ENCODE measurements at places on chromosomes 6 and 20.
A peak's percentile ranks its signal among the peaks of the same experiment; 100 is the strongest.

GRCh38 chr20:52616629-52617028 lies 355.5 kb upstream of the TSHZ2 start:
- DNase-seq: no peak

- DNase-seq: no peak
Observed at GRCh38 chr6:21188505-21189223, 404.9 kb upstream of the SOX4 start.

DNA sequence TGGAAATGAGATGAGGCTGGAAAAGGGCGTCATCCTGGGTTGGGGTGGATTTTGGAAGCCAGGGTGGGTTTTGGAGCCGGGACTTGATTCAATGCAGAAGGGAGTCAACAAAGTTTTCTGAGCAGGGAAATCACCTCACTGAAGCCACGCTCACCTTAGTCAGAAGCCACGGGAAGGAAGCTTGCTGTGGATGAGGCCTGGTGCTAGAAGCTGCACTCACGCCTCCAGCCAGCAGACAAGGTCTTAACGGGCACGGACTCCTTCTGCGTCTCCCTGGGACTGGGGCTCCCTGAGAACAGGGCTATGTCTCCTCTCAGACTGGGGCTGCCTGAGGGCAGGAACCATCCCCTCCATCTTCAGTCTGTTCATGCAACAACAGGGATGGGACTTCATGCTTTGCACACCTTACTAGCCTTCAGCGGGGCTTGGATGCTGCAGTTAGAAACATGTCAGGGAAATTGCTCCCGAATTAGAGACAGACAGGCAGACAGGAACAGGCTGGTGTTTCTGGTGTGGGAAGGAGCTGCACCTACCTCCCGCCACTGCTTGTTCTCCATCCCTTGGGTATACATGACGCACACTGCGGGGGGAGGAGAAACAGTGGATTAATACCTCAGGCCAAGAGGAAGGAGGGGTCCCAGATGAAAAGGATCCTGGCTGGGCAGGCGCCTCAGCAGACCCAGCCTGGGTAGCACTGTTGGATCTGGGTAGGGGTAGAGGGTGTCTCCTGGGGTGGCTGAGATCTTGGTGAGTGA lies 17.5 kb downstream of the CPNE5 start:
- no peak for DNase-seq

- DNase-seq: peak; percentile 25
Observed at GRCh38 chr6:142167486-142167885, 20.4 kb downstream of the VTA1 start.

- no peak for DNase-seq
Observed at GRCh38 chr6:129875610-129876520, 14.8 kb upstream of the TMEM244 start.

DNA sequence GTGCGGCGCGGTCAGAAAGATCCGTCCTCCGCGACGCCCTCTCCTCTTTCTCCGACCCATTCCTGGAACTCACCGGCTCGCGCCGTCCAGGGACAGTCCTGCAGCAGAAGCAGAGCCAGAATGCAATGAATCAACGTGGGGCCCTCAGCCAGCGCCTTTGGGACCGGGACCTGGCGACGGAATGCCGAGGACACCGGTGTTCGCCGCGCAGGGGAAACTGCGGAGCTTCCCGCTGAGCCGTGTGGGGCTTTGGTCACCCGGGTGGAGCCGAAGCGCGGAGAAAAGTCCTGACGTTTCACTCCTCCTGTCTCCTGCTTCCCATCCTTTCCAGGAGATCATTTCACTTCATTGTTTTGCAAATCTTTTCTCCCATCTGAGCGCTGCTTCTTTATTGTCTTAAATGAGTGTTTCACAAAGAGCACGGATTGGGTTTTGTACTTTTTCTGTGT lies 26.5 kb downstream of the ULBP1 start:
- no peak for DNase-seq

GRCh38 chr6:4287811-4288244 lies 152.5 kb upstream of the ECI2 start:
- DNase-seq: no peak

DNA sequence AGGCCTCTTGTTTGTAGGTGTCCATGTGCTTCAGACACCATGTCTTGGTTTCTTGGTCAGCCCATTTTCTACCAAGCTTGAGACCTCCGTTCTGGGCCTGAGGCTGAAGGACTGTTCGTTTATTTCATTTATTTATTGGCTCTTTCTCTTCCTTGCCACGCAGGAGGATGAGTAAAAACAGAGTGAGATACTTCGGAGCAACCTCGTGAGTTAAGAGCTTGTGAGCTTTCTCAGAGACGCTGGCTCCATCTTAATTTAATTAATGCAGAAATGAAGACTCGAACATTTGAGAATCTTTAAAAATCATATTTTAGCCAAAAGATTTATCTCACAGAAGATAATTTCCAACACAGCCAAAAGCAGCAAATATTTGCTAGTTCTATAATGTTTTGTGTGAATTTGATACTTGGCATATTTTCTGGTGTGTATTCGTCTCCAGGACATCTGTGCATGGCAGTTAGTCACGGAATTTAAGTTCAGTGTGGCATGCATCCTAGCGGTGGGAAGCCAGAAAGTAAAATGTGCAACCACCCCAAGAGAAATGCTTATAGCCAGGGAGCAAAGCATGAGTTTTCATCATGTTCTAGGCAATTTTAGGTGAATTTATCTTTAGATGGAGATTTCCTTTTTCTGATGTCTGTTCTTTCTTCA lies 76.0 kb downstream of the THBS2 start:
- DNase-seq: peak; percentile 53

- no peak for DNase-seq
Observed at GRCh38 chr6:28974505-28974904, 30.6 kb downstream of the ZNF311 start.

Measured in cardiac muscle cell (in vitro differentiated cells and primary cell).